ENCODE measurements at places on chromosomes 16 and 17.

DNA sequence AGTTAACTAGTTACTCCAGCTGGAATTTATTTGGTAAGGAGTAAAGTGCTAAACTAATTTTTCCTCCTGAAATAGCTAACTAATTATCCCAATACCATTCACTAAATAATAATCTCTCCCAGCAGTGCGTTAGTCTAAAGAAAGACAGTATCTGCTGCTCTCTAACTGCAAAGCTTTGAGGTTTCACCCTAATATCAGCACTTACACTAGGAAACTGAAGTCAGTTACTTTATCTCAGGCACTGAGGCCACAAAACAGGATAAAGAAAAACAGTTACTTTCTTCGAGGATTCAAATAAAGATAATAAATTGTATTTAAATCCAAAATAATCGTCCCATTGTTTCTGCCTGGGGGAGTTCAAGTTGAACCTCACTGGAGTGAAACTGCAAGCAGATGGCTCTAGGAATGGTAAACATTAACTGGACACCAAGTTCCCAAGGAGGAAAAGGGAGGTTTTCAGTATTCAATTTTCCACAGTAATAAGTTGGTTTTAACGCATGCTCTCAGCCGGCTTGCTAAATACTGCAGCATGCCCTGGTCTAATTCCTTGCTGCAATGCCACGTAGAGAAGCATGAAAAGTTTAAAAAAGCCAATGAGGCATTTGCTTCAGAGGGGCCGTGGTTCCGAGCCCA is 20.0 kb upstream of the FOXJ1 start:
- DNase-seq, result no peak

DNA sequence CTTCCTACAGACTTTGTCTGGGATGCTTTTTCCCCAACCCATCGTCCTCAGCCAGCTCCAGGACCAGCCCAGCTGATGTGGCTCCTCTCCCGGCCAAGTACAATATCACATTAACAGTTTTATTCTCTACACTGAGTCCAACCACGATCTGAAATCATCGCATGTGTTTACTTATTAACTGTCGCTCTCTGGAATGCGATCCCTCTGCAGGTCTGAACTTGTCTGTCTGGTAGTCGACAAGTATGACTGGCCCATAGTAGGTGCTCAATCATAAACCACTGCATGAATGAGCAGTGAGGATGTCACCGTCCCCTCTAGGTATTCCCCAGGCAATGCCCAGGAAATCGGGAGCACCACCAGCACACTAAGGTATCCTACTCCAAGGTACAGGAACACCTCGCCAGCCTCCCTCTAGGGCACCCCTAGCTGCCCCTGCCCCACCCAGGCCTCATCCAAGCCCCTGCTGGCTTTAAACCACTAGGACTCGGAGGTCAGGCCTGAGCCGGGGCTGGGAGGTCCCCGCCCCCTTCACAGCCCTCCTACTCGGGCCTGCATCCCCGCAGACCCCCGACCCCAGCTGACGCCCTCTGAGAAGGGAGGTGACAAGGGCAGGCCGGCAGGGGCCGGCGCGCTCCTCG is 27.7 kb downstream of the RTN4RL1 start:
- no peak for DNase-seq

- DNase-seq, result no peak
Measured at GRCh38 chr17:57662041-57662440, 83.1 kb downstream of the CCDC182 start.

DNA sequence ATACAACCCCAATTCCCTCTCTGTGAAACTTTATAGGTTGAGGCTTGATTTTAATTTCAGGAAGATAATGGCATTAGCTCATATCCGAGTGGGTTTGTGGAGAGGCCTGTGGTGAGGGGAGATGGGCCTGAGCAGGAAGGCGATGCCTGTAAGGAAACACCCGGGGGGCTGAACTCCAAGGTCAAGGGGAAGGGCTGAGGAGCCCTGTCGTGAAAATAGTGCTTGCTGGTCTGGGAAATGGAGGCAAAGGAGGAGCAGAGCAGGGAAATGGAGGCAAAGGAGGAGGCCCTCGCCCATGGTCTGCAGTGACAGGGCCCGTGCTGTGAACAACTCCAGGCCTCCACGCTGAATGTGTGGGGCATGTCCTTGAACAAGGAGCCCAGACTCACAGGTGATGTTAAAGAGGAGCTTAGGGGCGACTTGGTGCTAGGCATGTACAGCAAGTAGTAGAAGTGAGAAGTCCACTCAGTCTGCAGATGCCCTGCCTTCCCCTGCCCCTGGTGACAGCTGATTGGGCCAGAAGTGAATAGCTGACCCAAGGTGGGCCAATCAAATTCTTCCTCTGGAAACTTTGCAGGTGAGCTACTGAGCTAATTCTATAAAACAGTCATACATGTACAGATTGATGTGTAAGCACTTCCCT is 38.1 kb downstream of the MRPS23 start:
- DNase-seq, result no peak

- no peak for DNase-seq
Measured at GRCh38 chr17:78986649-78987328, 7.1 kb upstream of the LGALS3BP start.

DNA sequence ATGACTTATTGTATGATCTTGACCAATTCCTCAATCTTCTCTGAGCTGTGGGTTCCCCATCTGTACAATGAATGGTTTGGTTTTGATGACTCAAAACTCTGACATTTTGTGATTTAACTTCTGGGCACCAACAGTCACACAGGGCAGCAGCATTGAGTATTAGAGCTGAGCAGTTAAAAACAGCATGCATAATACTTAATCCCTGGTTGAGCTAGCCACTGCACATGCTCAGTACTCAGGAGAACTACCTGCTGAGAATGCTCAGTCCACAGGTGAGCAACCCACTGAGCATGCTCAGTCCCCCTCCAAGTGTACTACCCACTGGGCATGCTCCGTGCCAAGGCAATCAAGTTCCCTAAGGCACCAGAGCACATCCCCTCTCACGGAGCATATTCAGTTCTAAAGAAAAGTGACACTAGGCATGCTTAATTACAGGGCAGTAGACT is 68.7 kb downstream of the AIPL1 start:
- no peak for DNase-seq

GRCh38 chr17:82692268-82692667 is 6.2 kb downstream of the RAB40B start:
- no peak for DNase-seq

- no peak for DNase-seq
Measured at GRCh38 chr16:74469946-74470478, 48.7 kb upstream of the CLEC18B start.

DNA sequence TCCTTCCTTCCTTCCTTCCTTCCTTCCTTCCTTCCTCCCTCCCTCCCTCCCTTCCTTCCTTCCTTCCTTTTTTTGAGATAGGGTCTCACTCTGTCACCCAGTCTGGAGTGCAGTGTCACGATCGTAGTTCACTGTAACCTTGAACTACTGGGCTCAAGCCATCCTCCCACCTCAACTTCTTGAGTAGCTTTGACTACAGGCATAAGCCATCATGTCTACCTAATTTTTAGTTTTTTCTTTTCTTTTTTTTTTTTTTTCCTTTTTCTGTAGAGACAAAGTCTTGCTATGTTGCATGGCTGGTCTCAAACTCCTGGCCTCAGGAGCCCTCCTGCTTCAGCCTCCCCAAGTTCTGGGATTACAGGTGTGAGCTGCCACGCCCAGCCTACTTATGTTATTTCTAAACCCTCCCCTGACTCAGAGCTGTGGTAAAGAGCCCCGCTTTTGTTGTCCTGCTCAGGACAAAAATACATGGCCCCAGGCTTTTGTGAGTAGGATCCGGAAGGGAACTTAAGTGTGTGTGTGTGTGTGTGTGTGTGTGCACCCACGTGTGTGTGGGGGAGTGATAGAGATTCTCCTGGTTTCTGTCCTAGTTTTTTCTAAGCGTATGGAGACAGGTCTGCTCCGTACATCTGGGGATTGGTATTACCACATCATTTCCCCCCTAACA is 67.1 kb downstream of the PRKCB start:
- no peak for DNase-seq

DNA sequence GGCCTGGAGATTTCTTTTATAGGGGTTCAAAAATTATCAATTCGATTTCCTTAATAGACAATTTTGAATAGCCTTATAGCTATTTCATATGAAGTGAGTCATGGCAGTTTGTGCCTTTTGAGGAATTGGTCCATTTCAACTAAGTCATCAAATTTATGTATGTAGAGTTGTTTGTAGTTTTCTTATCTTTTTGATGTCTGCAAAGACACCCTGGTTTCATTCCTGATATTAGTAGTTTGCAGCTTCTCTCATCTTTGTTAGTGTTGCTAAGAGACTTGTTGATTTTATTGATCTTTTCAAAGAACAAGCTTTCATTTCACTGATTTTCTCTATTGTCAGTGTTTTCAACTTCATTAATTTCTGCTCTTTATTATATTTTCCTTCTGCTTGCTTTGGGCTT is 44.2 kb downstream of the N4BP1 start:
- no peak for DNase-seq

DNA sequence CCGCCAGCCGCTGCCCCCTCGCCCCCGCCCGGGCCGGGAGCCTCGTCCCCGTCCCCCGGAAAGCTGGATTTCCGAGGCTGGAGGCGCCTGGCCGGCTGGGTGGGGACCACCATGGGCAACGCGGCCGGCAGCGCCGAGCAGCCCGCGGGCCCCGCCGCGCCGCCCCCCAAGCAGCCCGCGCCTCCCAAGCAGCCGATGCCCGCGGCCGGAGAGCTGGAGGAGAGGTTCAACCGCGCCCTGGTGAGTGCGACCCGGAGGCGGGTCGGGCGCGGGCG is 266 bp downstream of the FMNL1 start:
- no peak for DNase-seq

GRCh38 chr17:7695586-7695985 is 7.3 kb downstream of the WRAP53 start:
- DNase-seq, result no peak

Data from naive thymus-derived CD4-positive, alpha-beta T cell (primary cell).